ENCODE measurements at places on chromosomes 16 and 17.

DNA sequence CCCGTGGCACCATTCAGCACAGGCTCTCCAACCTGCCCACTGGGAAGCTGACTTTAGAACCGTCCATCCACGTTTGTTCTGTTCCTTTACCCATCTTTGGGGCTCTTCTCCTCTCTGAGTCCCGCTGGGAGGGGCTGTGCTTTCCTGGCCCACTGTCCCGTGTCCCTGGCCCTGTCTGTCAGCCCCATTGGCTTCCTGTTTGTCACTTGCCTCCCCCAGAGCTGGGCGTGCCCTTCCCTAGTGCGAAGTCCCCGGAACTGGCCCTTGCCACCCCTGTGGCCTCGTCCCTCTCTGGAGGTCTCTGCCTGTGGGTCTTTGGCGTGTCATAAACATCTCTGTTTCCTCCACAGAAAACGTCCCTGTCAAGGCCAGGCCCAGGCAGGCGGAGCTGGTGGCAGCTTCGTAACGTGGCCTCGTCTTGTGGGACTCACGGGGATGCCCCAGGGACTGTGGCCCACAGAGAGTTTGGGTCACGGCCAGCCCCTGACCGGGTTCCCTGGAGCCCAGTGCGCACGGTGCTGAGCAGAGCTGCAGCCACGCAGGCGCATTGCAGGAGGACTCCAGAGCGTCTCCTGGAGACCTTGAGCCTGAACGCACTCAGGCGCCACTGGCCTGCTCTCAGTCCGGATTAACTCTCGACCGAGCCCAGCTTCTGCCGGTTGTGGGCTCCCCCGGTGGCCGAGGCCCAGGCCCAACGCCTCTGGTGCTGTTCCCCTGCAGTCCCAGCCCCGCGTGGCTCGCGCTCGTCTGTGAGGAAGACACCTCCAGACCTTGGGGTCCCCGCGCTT, 7.3 kb downstream of the CHMP6 start:
- no peak for DNase-seq

- DNase-seq = no peak
Measured at GRCh38 chr17:8048236-8048635, 9.4 kb downstream of the ALOX15B start.

GRCh38 chr17:45987706-45988105, 11.3 kb upstream of the STH start:
- no peak for DNase-seq

DNA sequence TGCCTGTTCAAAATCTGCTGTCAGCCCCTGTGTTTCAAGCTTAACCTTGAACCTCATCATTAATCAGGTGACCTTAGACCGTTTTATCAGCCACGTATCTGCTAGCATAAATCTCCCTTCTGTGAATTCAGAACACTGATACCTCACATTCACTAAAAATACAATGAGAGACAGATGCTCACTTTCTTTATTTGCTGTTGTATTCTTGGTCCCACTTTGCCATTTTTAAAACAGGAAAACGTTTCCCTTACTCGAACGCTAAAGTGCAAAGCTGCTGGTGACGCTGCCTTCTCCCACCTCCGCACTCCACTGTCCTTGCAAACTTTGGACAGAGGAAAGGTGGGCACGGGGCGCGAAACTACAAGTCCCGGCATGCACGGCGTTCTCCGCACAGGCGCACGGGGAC, 220 bp upstream of the ARHGAP44 start:
- no peak for DNase-seq

DNA sequence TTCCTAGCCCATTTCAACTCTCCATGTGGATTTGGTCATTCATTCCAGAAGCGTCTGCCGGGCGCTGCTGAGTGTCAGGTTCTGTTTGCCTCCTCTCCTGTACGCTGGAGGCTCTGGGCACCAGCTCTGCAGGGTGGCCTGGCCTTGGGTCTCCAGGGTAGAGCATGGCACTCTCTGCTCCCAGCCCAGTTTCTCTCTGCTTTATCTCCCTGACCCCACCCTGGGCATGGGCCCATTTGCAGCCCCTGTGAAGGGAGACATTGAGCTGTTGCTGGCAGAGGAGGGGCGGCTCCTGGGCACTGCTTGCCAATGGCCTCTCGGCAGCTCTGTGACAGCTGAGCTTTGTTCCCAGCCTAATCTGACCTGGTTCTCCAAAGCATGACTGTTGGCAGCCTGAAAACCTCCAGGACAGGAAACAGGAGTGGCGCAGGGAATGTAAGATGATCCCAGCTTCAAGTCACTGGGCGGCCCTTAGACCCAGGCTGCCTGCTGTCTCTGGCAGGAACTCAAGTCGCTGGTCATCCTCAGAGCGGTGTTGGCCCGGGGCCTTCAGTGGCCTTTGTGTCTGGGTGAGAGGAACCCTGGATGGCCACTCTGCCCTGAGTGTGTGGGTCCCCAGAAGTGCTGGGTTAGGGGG, 146.8 kb downstream of the SEC14L1 start:
- no peak for DNase-seq

DNA sequence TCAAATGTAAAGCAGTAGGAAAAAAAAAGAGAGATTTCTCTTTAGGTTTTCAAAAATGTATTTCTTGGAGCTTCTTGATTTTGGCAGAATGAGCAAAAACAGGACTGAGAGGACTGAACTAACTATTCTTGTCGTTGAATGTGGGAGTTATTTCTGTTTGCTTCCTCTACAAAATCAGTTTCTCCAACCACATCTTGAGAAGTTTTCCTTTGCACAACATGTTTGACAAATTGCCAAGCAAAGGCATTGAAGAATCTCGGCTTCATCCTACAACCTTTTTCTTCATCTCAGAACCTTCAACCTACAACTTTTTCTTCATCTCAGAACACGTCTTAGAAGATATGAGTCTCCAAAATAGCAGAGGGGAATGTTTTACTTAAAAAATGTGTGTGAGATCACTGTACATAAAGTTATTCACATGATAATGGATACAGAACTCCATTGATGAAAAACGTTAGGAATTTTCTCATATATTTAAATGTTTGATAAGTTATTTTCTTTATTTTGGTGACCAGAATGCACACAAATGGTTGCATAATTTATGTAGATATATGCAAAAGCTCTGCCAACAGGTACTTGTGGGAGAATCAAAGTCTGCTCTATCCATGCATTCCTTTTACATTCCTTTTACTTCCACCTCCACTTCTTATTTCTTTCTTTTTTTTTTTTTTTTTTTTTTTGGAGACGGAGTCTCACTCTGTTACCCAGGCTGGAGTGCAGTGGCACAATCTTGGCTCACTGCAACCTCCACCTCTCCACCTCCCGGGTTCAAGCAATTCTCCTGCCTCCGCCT, 370.0 kb downstream of the KCNJ2 start:
- DNase-seq = no peak

GRCh38 chr16:82182266-82183003, 12.4 kb upstream of the MPHOSPH6 start:
- no peak for DNase-seq

GRCh38 chr17:34565713-34566112, 13.7 kb upstream of the TMEM132E start:
- DNase-seq = no peak

DNA sequence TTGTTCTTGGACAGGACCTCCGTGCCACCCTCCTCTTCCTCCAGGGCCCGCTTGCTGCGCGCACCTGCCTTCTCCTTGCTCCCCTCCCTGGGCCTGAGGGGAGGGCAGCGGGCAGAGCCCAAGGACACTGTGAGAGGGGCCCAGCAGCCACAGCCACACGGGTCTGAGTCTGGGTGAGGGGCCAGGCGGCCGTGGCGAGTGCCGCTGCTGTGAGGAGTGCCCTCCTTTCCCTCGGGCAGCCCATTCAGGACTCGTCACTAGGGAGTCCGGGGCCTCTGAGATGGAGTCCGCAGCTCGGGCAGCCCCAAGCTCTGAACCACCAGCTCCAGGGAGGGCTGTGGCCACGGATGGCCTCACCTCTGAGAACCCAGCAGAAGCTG, 5.6 kb downstream of the DUS1L start:
- no peak for DNase-seq

DNA sequence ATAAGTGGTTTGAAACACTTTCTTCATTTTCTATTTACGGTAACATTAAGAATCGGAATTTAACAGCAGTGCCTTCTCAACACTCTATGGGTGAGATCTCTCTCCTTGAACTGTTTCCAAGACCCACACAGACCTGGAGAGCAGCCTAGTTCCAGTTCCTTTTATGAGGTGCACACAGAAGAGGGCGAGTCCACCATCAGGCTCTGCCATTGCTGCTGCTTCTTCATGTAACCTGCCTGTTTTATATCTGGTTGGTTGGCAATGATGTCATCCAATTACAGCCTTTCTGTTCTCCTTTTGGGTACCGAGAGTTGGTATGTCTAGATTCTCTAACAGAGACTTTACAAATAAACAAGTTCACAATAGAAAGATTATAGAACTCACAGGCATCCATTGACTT, 225.7 kb downstream of the UTP18 start:
- DNase-seq = no peak

DNA sequence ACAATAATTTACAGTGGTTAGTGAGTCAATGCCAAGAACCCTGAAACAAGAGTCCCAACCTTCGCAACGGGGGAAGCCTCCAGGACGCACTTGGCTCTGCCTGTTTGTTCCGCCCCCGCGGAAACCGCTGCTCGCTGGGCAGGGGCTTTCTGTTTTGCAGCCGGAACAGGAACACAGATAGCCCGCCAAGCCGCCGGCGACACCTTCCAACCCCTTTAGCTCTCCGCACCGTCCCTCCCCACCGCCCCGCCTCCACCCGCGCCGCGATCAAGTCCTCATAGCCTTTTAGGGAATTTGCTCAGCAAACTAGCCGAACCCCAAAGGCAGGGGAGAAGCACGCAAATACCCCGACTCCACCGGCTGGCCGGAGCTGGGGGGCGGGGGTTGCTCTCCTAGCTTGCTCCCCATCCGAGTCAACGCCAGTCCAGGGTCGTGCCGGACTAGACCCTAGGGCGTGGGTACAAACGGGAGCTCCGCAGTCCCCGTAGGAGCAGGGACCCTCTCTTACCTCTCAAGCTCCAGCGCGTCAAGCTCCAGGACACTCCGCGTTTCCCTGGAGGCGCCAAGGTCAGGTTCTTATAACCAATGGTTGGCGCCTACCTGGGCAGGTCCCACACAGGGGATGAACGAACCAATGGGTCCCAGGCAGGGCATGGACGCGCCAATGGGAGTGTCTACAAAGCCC, at the start of gene SLFN13:
Gene SLFN13 (minus strand): TSS at position 553 of the 685 bp plus-strand sequence. CDS start 3,086 bp downstream, outside the sequence.
- peak; percentile 86 for DNase-seq

DNA sequence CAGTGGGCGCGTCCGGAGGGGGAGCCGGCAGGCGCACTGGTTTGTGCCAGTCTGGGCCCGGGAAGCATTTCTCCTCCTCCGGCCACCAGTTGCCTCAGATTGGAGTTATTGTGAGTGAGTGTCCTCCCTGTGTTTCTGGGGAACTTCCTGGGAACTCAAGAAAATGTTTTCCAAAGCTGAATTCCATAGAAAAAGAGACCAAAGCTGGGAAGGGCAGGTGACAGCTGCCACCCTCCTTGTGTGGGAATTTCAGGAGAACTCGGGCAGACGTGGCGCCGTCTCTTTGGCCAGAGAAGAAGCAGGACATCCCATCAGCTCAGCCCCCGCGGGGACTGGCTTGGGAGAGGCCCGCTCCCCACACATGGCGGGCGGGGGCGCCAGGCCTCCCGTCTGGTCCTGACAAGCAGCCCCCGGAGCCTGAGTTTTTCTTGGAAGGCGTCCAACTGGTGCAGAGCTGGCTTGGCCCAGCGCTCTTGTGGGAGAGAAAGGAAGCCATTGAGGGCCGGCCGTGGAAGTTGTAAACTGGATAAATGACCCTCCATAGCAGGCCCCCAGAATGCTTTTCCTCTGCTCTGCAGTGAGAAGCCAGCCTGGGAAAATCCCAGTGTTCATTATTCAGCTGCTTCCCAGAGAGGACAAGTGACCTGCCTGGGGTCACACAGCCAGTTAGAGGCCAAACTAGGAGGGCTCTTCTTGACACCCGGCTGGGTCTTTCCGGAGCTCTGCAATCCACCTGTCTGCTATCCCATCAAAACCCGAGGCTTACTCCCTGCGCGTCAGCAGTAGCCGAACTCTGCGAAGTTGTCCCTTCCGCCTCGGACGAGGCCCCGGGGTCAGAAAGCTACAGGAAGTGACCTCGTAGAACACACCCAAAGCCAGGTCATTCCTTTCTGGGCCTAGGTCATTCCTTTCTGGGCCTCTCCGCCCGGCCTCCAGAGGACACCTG, 39.2 kb upstream of the GSE1 start:
- no peak for DNase-seq

- DNase-seq = no peak
Measured at GRCh38 chr16:70767377-70768202, 33.4 kb downstream of the VAC14 start.

DNA sequence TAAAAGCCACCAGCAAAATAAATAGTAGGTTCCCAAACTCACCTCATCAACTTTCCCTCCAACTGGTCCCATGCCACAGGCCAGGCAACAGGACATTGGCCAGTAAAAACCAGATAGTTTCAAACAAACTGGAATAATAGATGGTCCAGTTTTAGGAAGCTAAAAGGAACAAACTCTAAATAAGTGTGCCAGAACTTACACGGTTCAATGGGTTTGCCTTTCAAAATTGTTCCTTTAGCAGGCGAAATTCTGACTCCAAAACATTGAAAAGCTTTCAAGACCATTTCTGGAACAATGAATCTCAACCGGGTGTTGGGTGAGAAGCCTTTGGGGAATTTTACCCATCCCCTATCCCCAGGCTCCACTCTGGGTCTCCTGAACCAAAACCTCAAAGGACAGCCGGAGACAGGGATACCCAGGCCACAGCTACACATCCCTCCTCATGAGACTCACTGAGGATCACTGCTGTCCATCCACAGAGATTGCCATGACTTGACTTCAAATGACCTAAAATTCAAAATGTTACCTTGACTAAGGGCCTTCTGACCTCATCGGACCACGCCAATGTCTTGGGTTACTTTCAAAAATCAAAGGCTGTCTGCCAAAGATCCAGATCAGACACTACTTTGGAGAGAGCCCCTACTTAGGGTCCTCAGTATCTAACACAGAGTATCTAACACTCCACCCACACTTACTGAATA, 13.0 kb downstream of the AXIN2 start:
- no peak for DNase-seq

DNA sequence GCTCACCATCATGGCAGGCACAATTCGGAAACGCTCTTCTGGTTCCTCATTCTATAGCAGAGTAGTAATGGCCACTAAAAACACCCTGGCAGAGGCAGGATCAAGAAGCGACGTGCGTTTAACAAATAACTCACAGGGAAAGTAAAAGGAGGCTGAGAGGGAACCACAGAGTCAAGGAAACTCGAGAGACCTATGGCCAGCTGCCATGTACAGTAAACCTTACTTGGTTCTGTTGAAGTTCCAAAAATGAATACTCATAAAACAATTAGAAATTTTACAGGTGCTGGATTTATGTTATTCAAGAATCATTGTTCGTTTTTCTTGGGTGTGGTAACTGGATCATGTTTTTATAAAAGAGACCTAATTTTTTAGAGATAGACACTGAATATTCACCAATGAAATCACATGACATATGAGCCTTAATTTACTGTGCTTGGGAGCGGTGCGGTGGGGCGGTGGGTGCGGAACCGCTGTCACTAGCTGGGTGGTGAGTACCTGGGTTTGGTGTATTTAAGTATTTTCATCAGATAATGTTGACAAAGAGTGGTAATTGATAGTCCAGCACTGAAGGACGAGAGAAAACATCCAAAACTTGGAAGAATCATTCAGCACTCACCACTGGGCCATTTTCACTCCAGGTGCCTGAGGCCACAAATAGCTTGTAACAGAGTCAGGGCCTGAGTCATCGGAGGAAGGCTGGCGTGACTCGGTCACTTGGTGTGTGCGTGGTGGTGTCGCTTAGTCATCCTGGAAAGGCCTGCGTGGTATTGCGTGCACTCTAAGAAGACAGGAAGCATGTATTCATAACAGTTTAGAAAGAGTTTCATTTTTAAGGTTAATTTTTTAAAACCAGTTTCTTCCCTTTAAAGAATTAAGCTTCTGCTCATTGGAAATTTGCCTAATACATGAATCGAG, 135.4 kb upstream of the CHMP6 start:
- DNase-seq = peak; percentile 89

Measured in CD4-positive, alpha-beta T cell treated with Interleukin-4 for 4 hours (primary cell).